Stimulated activated CD4-positive, alpha-beta T cell treated with anti-CD3 and anti-CD28 coated beads, Interleukin-2, amount 100 ng/mL, for 24 hours (primary cell): ENCODE measurements at places on chromosomes 7 and 10.

DNA sequence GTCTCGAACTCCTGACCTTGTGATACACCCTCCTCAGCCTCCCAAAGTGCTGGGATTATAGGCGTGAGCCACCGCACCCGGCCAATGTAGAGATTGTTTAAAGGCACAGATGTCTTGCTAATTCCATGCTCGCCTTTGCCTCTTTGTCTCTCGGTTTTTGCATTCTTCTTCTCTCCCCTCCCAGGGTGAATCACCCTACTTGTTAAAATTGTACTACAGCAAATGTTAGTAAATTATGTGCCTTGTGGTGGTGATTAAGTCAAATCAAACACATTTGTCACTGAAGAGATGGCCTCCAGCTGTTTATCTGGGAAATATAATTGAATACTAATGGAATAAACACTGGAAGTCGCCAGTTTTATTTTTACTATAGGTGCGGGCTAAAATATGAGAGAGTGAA is 384.4 kb upstream of the AUTS2 start:
- DNase-seq = no peak

DNA sequence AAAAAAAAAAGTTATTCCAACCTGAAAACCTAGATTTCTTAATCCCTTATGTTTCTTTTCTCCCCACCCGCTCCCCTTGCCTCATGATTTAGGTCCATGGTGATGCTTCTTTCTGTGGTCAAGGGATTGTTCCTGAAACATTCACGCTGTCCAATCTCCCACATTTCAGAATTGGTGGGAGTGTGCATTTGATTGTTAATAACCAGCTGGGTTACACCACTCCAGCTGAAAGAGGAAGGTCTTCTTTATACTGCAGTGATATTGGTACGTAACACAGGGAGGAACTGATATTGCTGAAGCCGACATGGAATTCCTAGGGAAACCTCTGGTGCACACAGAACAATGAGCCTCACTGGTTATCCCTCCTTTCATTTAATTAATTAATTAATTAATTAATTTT is 22.7 kb downstream of the DHTKD1 start:
- DNase-seq = no peak

DNA sequence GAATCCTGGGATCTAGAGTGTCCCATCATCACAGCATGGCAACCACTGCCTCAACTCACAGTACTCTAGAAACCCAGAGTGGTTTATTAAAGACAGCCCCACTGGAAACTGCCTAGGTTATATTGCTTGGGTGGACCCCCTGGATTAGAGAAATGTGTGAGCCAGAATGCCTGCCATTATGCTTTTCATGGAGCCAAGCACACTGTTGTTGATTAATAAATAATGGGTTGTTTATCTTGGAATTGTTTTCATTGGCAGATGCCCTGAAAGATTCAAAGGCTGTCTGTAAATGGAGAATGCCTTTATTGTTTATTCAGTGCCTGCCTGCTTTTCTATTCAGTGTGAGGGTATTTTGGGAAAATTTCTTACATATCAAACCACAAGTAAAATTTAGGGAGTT is 52.1 kb downstream of the GNAI1 start:
- DNase-seq = no peak

DNA sequence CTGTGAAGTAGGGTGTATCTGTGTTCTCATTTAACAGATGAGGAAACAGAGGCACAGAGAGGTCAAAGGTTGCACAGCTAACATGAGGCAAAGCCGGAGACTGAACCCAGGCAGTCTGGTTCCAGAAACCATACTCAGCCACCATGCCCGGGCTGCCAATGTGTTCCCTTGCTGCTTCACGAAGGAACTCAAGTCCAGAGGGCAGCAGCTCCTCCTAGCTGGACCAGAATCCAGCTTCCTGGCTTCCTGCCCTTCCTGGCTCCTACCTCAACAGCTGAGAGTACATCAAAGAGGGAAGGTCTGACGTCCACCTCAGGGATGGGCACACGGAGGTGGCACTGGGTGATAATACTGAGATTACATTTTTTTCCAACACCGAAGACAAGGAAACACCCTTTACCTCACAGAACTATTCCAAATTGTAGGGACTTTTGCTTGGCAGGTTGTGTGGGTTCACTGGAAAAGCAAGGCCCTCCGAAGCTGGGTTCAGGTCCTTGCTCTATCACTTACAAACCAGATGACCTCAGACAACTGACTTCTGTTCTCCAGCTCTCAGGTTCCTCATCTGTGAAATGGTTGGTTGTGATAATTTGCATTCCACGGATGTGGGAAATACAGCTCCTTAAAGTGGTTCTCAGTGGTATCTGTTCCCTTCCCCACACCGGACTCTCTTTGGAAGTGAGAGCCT is 154.1 kb upstream of the ZMIZ1 start:
- DNase-seq = no peak

DNA sequence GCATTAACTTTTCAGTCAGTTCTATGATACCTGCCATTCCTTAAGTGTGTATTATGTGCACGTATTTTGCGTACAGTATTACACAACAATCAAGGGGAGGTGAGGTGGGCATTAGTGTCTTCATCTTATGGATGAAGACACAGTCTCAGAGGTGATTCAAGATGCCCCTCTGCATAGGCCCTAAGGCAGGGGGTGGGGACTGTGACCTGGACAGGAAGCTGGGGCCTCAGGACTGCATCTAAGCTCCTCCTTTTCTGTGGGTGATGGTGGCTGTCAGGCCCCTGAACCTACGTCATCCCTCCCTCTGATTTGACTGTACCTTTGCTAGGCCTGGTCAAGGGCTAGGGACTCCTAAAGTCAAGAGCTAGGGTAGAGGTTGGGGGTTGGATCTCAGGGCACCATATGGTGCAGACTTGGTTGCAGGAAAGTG is 38.9 kb downstream of the HK1 start:
- no peak for DNase-seq

- DNase-seq = no peak
Observed at GRCh38 chr10:12056748-12057147, 12.0 kb upstream of the DHTKD1 start.

DNA sequence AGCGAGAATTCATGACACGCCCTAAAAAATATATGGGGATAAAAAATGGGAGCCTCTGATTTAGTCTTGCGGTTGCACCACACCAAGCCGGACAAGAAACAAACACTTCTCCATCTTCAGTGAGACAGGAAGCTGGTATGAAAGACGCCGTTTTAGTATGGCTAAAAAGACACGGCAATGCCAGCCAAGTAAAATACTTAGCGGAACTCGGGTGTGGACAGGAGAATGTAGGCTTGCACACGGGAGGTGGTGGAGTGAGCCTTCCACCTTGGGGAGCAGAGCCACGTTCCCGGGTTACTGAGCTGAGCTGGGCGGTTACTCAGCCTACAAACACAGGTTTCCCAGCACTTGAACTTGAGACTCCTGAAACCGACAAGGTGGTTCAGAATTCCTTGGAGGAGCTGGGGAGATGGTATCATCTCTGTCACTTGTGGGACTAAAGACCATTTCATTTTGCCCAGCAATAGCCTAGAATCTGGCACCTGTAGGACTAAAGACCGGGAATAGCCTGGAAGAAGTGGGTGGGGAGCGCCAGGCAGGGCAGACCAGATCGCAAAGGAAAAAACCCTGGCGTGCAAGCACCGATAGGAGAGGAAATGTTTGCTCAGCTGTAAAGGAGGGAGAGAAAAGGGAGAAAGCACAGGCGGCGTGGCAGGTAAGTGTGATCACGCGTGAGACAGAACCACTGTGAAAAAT is 34.8 kb upstream of the SEPHS1 start:
- no peak for DNase-seq

- no peak for DNase-seq
Observed at GRCh38 chr7:93964813-93965212, 39.3 kb downstream of the BET1 start.

DNA sequence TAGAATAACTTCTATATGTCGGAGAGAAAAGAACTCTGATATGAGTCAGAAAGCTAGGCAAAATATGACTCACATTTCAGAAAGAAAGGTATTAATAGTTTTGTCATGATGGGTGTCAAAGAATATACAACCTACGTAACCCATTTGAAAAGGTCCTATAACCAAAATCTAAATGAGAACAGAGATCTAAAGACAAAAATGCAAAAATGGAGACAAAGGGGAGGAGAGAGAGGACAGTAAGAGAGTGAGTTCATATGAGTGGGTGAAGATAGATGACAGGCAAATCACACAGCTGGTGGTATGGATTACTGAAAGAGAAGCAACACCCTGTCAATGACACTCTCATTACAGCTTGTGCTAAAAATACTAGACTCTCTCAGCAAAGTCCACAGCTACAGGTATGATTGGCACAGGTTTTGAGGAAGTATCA is 25.6 kb downstream of the ANKMY2 start:
- DNase-seq = no peak

GRCh38 chr7:90503367-90503766 is 33.9 kb downstream of the PTTG1IP2 start:
- DNase-seq = no peak

GRCh38 chr7:27663989-27664331 is 1.3 kb upstream of the HIBADH start:
- DNase-seq = no peak

DNA sequence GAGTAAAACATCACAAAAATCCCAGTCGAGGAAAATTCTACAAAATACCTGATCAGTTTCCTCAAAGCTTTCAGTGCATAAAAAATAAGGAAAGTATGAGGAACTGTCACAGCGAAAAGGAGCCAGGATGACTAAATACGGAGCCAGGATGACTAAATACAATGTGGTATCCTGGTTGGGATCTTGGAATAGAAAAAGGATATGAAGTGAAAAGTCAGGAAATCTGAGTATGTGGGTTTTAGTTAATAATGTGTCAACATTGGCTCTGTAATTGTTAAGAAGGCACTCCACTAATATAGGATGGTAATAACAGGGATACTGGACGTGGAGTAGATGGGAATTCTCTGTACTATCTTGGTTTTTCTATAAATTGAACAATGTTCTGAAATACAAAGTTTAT is 175.5 kb downstream of the SUGCT start:
- DNase-seq = no peak

GRCh38 chr10:86372119-86372783 is 5.7 kb upstream of the GRID1 start:
- no peak for DNase-seq
